Stimulated activated CD8-positive, alpha-beta memory T cell treated with anti-CD3 and anti-CD28 coated beads, Interleukin-7, amount 100 ng/mL, for 1 hour (primary cell): ENCODE measurements at places on chromosomes 6 and 20.

GRCh38 chr6:157599191-157599590 lies 218.2 kb downstream of the ZDHHC14 start:
- no peak for DNase-seq

GRCh38 chr20:61733891-61734732 lies 331.6 kb downstream of the TAF4 start:
- DNase-seq: no peak

- DNase-seq: no peak
These were observed at the start of gene SLC18B1 for GRCh38 chr6:132797951-132798868. SLC18B1 (minus strand) TSS chr6:132798637; CDS start chr6:132798456, 181 bp downstream.

DNA sequence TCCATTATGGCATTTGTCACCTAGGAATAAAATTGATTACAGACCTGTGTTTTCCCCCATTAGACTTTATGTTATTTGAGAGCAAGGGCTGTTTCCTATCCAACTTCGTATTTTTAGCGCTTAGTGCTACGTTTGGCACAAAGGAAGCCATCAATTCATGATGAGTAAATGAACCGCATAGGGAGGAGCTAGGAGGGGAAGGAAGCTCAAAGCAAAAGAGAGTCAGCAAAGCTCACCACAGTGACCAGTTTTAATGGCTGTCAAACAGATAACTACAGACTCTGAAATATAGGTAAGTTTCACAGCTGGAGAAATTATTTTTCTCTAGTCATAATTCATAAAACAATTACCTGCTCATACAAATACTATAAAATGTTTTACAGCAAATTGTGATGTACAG lies 6.9 kb upstream of the SAMD3 start:
- no peak for DNase-seq

- no peak for DNase-seq
These were observed 4.6 kb upstream of the TXNDC5 start for GRCh38 chr6:7914991-7915789.

- DNase-seq: no peak
These were observed 119.7 kb downstream of the ADGRB3 start for GRCh38 chr6:68754681-68755213.

DNA sequence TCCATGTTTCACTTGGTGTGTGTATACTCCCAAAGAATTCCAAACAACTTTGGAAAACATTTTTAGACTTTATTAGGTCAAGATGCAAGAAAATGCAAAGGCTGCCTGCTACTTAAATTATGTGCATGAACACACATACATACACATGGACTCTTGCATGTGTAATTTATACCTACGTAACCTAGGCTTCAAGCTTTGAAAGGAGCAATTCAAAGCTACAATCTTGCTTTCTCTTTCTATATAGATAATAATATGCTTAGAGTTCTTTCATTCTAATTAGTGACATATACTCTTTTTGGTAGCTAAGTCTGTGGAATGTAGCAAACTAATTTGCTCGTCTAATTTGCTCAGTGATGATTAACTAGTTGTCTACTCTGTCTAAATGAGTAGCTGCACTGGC lies 146.5 kb downstream of the EPHA7 start:
- no peak for DNase-seq

GRCh38 chr20:44092551-44093248 lies 94.3 kb downstream of the JPH2 start:
- DNase-seq: no peak

GRCh38 chr6:9834233-9834632 lies 580.6 kb downstream of the TFAP2A start:
- no peak for DNase-seq

- no peak for DNase-seq
These were observed 111.5 kb downstream of the TIAM2 start for GRCh38 chr6:155106456-155107115.

GRCh38 chr6:11535801-11536230 lies 1.7 kb upstream of the TMEM170B start:
- no peak for DNase-seq

DNA sequence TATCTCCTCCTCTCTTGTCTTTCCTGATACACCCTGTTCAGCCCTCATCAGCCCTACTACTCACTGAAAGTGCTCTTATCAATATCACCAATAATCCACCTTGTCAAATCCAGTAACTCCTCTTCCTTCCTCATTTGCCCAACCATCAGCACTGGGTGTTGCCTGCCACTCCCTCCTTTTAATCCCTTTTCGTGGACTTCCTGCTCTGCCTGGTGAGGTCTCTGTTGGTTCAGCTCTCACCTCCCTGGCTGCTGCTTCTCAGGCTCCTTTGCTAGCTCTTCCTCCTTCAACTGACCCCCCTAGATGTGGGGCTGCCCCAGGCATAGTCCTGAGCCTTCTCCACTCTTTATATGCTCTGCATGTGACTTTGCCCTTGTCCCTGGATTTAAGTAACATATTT lies 92.5 kb downstream of the PREP start:
- DNase-seq: no peak

DNA sequence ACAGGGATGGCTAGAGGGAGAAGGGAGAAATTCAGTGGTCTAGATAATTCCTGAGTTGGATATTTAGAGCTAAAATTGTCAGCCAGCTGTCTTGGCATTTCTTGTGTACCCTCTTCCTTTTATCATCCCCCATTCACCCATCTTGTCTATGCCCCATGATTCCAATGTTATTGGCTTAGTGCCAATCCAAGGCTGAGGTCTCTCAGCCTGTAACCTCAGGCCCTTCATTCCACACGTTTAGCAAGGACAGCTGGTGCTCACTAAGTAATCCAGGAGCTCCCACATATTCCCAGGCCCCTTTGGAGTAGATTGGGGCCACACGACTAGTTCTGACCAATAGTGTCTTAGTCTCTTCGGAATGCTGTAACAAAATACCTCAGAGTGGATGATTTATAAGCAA lies 112.4 kb upstream of the ATXN1 start:
- no peak for DNase-seq

GRCh38 chr6:131382631-131383030 lies 190.4 kb upstream of the ARG1 start:
- DNase-seq: no peak

GRCh38 chr20:22686097-22686496 lies 101.7 kb upstream of the FOXA2 start:
- no peak for DNase-seq

DNA sequence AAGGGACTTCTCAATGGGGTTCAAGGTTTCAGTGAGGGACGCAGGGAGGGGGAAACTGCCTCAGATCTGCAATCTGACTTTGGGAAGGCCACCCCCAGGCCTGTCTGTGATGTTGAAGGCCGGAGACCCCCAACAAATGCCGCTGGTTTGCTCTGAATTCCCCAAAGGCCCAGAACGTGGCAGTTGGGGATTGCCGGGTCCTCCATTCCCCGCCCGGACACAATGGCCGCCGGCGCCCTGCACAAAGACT lies 326 bp upstream of the BCL2L1 start:
- no peak for DNase-seq

DNA sequence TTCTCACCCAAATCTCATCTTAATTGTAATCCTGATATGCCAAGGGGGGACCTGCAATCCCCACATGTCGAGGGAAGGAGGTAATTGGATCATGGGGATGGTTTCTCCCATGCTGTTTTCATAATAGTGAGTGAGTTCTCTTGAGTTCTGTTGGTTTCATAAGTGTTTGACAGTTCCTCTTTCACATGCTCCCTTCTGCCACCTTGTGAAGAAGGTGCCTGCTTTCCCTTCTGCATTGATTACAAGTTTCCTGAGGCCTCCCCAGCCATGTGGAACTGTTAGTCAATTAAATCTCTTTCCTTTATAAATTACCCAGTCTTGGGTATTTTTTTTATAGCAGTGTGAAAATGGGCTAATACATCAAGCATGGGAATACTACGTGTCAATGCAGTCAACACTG lies 925.0 kb upstream of the MAN1A1 start:
- DNase-seq: no peak

- no peak for DNase-seq
These were observed 16.8 kb upstream of the PRSS16 start for GRCh38 chr6:27230758-27231111.

DNA sequence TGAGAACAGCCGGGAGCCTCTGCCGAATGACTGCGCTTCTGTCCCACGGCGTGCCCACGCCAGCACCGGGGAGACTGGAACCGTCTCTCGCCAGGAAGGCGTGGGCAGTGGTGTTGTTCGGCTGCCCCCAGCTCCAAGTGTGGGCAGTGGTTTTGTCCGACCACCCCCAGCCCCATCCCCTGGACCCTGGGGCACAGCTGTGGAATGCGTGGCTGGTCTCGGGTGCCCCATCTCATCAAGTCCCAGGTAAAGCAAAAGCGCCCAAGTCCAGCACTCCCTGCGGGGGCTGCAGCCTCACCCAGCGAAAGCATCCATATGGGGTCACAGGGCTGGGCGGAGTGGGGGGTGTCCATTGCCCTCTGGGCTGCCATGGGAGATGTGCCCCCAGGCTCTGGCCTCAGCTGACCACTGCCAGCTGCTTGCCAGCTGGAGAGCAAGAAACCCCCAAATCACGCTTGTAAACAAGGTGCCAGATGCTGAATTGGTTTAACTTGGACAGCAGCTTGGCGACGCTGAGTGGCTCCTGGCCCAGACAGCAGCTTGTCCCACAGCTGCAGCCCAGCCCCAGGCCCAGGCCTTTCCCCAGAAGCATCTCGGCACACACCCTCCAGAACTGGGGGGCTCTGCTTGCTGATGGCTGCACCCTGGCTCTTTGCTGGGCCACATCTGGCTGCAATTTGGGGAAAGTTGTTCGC lies 4.5 kb downstream of the CABLES2 start:
- no peak for DNase-seq

- DNase-seq: no peak
These were observed 116.0 kb upstream of the JARID2 start for GRCh38 chr6:15129887-15130286.

DNA sequence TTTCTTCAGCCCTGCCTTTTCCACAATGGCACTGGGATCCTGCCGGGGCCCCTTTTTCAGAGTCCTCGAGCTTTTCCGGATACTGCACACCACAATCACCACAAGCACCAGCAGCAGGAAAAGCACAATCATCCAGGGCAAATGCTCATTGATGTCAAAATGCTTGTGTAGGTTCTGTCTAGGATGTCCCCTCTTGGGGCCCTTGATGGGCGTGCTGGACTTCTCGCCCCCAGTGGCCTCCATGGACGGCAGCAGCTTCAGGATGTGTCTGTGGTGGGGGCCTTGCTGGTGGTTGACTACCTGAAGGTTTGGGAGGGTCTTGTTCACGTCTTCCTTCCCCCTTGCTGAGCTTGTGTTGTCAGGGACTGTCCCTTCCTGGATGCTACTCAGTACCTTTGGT lies 25.7 kb downstream of the TNFRSF21 start:
- no peak for DNase-seq

GRCh38 chr6:80454197-80454596 lies 347.7 kb downstream of the BCKDHB start:
- DNase-seq: no peak

GRCh38 chr6:12761376-12762115 lies 45.0 kb downstream of the PHACTR1 start:
- DNase-seq: no peak

- no peak for DNase-seq
These were observed 257.1 kb downstream of the ADGB start for GRCh38 chr6:146855889-146856288.

GRCh38 chr6:100065348-100065747 lies 71.3 kb upstream of the MCHR2 start:
- no peak for DNase-seq

GRCh38 chr6:139152892-139153271 lies 18.0 kb downstream of the HECA start:
- no peak for DNase-seq

DNA sequence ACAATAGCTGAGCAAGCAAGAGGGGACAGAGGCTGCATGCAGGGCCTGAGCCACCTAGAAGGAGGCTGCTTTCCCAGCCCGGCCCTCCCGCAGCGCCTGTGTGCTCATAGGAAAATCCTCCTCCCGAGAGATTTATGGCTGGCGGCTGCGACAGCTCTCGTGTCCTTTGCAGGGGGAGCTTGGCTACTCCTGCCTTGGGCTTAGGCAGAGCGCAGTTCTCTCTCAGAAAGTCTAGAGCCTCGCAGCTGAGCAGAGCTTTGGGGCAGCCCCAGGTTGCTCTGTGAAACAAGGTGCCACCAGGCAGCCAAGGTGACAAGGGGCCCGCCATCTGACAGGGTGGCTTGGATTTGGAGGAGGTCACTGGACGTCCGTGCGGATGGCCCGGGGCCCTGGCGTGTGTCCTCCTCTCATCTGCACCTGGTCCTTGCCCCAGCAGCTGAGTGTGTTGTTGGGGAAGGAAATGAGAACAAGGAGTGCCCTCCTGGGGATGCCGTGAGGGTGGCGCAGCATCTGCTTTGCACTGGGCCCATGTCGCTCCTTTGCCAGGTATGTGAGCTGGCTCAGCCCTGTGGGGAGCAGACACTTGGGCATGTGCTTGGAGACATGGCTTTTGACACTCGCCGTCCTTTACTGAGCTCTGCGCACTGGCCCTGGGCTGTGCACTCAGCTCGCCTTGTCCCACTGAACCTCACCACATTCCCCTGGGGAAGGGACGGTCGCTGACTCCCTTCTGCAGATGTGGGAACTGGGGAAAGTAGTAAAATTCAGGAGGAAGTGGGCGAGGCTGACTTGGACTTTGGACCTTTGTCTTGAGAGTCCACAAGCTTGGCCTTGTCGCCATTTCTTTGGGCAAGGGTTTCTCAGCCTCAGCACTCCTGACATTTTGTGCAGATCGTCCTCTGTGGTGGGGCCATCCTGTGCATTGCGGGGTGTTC lies 41.9 kb downstream of the EDN3 start:
- no peak for DNase-seq

DNA sequence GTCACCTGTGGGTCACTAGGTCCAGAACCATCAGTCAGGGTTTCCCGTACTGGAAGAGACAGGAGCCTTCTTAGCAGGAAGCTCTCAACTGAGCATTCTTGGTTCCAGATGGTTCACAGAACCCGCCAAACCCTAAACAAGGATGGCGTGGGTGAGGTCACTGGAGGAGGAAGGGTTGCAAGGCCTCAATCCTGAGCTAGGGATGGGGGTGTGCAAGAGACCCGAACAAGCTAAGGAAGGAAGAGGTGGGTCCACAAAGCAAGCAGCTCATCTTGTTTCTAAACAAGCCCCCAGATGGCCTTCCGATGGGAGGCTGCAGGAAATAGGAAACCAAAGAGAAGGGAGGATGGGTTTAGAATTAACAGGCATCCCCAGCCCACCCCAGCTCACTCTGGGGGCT lies 92.7 kb downstream of the PREX1 start:
- DNase-seq: no peak

GRCh38 chr6:45532721-45533210 lies 155.0 kb upstream of the SUPT3H start:
- no peak for DNase-seq
